ENCODE measurements at places on chromosomes 5 and 9. TPM values are rescaled to one million over a fixed set of nuclear protein-coding genes. Genes with fewer than 3 reads are reported as not detected.

DNA sequence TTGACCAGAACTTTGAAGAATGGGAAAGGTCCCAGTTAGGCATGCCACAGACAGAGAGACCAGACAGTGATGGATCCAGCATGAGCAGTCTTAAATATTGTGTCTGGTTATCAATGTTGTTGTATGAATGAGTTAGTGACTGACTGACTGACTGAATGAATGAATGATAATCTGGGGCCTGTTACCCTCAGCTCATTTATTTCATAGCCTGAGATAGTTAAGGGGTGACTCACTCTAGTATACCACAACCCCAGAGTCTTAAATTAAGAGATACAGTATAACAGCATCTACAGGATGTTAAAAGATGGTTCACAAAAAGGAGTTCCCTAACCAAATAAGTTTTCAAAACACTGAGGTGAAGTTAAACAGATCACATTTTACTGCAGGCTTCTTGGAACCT lies 133.5 kb downstream of the SGCD start:
- no peak overlapping the region for H3K27ac ChIP-seq
- H3K4me3 ChIP-seq = no peak overlapping the region
- H3K36me3 ChIP-seq = no peaks in the 10 kb centered on the region
- no peaks in the 10 kb centered on the region for H3K27me3 ChIP-seq
- no peak for DNase-seq
- no peaks in the 10 kb centered on the region for H3K4me1 ChIP-seq

- H3K27ac ChIP-seq = no peak overlapping the region
- no peaks in the 10 kb centered on the region for H3K4me1 ChIP-seq
- no peak overlapping the region for H3K4me3 ChIP-seq
- DNase-seq = no peak
- no peaks in the 10 kb centered on the region for H3K27me3 ChIP-seq
- no peaks in the 10 kb centered on the region for H3K36me3 ChIP-seq
These were observed 13.1 kb downstream of the TSSK1B start for GRCh38 chr5:113421693-113422092.

- no peaks in the 10 kb centered on the region for H3K27me3 ChIP-seq
- H3K4me1 ChIP-seq = no peaks in the 10 kb centered on the region
- H3K36me3 ChIP-seq = no peaks in the 10 kb centered on the region
- no peak for DNase-seq
- H3K27ac ChIP-seq = no peak overlapping the region
- H3K4me3 ChIP-seq = no peak overlapping the region
These were observed 233.6 kb upstream of the IRX1 start for GRCh38 chr5:3361811-3362605.

DNA sequence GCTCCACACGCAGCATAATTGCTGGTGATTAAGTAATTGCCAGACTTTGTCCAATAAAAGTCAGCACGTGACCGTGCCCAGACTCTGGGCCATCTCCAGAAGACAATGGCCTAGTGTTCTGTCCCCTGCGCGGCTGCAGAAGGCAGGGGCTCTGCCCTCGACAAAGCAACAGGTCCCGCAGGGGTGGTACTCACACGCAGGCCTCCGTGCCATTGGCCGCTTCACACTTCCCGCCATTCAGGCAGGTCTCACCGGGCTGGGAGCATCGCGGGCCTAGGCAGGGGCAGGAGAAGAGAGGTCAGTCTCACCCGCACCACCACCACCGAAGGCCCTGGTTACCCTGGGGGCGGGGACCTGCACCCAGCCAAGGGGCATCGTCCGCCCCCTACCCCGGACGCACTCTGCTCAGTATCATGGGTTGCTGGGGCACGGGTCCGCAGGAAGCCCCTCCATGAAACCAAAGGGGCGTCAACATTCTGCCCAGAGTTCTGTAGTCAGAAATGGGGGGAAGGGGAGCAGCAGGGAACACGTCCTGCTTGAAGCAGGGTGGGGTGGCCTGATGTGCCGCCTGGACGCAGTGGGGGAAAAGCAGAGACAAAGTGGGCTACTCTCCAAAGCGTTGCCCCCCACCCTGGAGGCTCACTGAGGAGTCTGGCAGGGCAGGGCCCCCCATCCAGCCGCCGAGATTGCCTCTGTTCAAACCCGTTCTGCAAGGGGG lies 1.9 kb downstream of the NOTCH1 start:
- DNase-seq = no peak
- H3K27ac ChIP-seq = no peak overlapping the region
- H3K27me3 ChIP-seq = no peaks in the 10 kb centered on the region
- H3K36me3 ChIP-seq = peaks cover 26% of the 10 kb centered on the region
- H3K4me1 ChIP-seq = peaks cover 47% of the 10 kb centered on the region

GRCh38 chr5:1656271-1656975 lies 132.7 kb upstream of the LPCAT1 start:
- peak; percentile 8 for DNase-seq
- H3K4me3 ChIP-seq = no peak overlapping the region
- H3K27ac ChIP-seq = no peak overlapping the region
- peaks cover 22% of the 10 kb centered on the region for H3K4me1 ChIP-seq
- H3K27me3 ChIP-seq = peaks cover 17% of the 10 kb centered on the region
- no peaks in the 10 kb centered on the region for H3K36me3 ChIP-seq

- no peak for DNase-seq
- H3K36me3 ChIP-seq = peaks cover 6% of the 10 kb centered on the region
- H3K27me3 ChIP-seq = no peaks in the 10 kb centered on the region
- H3K4me3 ChIP-seq = no peak overlapping the region
- no peak overlapping the region for H3K27ac ChIP-seq
- no peaks in the 10 kb centered on the region for H3K4me1 ChIP-seq
These were observed 65.0 kb upstream of the ANGPTL2 start for GRCh38 chr9:127187231-127187956.

DNA sequence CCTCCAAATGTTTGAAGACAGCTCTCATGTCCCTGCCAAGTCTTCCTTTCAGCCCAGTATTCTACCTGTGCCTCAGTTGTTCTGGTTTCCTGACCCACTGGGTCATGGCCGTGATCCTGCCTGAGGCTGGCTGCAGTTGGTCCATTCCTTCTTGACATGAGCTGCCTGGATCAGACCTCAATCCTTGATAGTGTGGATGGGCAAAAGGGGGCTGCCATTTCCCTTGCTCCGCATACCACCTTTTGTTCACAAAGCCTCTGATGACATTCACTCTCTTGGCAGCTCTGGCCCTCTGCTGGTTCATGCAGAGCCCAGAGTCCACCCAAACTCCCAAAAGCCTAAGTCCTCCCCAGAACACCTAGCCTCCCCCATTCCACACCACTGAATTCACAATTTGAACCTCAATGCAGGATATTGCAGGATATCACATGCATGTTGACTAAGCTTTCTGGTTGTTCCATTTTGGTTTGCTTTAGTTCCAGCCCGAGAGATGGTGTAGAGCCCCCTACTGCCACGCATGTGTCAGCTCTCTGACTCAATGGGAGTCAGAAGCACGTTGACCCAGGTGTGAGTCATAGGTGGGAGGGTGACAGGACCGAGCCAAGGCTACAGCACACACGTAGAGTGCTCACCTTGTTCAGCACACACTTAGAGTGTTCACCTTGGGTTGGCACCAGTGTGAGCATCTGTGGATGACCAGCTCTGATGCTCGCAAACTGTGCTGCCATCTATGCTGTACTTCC lies 137.2 kb downstream of the MTX3 start:
- H3K27ac ChIP-seq = no peak overlapping the region
- no peaks in the 10 kb centered on the region for H3K27me3 ChIP-seq
- DNase-seq = no peak
- no peaks in the 10 kb centered on the region for H3K36me3 ChIP-seq
- no peak overlapping the region for H3K4me3 ChIP-seq

DNA sequence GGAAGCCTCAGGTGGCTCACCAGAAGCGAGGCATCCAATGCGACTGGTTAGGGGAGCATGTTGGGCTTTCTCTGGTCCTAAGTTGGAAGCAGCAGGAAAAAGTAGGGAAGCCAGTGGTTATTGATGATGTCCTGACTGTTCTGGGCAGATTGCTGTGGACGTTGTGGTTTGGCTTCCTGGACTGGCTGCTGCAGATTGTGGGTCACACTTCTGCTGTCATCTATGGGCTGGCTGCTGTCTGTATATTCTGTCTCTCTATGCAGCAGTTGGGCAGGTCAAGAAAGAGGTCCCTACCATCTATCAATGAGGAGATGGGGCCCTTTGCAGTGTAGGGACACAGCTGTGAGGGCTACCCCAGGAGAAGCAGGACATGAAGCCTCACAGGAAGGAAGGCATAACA lies 13.5 kb upstream of the MARCHF6 start:
- no peaks in the 10 kb centered on the region for H3K27me3 ChIP-seq
- no peak overlapping the region for H3K27ac ChIP-seq
- no peak overlapping the region for H3K4me3 ChIP-seq
- no peaks in the 10 kb centered on the region for H3K36me3 ChIP-seq

The G3BP1 gene
- total RNA-seq = 173 TPM

The SLC45A2 gene
- not detected for total RNA-seq

The HMCN2 gene
- not detected for total RNA-seq

The SVEP1 gene
- total RNA-seq = not detected

The NDST1 gene
- 4.3 TPM for total RNA-seq

The IQGAP2 gene
- 15.0 TPM for total RNA-seq
